ENCODE measurements at places on chromosomes 12 and 14. TPM values are rescaled to one million over a fixed set of nuclear protein-coding genes. Genes with fewer than 3 reads are reported as not detected.

DNA sequence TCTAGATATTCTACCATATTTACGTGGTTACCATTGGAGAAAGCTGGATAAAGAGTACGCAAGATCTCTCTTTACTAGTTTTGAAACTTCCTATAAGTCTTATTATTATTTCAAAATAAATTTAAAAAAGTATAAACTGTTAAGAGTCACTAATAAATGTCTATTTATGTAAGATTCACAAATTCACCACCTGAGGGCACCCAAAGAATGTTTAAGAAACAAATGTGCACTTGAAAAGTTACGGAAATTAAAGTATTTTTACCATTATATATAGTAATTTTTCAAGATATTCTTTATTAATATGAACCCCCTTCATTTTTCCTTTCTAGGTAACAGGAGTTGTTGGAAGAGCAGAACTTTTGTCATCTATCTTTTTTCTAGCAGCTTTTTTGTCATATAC lies 11.9 kb downstream of the TMTC3 start:
- no peak for DNase-seq
- H3K27ac ChIP-seq: no peak overlapping the region
- H3K4me3 ChIP-seq: no peak overlapping the region
- H3K27me3 ChIP-seq: no peaks in the 10 kb centered on the region
- peaks cover 13% of the 10 kb centered on the region for H3K36me3 ChIP-seq
- peaks cover 19% of the 10 kb centered on the region for H3K4me1 ChIP-seq

DNA sequence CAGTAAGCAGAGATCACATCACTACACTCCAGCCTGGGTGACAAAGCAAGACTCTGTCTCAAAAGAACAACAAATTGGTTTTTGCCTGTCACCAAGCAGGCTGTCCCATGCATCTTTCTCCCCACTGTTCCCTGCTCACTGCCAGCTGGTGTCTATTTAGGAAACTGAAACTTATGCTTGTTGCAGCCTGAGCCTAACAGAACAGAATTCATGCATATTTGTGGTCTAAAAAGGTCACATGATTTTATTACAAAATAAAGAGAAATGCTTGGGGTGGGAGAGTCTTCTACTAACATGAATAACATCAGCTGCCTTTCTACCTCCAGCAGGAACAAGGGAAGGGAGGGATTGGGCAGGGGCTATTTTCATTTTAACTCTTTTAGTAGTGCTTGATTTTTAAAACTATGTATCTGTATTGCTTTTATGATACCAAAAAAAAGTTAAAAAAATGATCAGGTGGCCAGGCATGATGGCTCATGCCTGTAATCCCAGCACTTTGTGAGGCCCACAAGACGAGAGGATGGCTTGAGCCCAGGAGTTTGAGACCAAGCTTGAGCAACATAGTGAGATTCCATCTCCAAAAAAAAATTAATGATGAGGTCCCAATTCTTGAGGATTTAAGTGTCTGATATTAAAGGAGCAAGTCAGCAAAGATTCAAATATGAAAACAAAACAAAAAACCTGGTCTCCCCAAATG lies 923 bp downstream of the STAT2 start:
- H3K4me1 ChIP-seq: peaks cover 20% of the 10 kb centered on the region
- peak overlapping the region; percentile 95 for H3K27ac ChIP-seq
- H3K4me3 ChIP-seq: peak overlapping the region; percentile 81
- DNase-seq: peak; percentile 26
- peaks cover 10% of the 10 kb centered on the region for H3K36me3 ChIP-seq

- DNase-seq: no peak
- no peak overlapping the region for H3K27ac ChIP-seq
- H3K4me3 ChIP-seq: no peak overlapping the region
- H3K36me3 ChIP-seq: no peaks in the 10 kb centered on the region
Measured at GRCh38 chr12:612293-612692, 51.0 kb downstream of the NINJ2 start.

GRCh38 chr12:52277486-52278245 lies 3.2 kb downstream of the KRT86 start:
- H3K4me3 ChIP-seq: no peak overlapping the region
- H3K36me3 ChIP-seq: no peaks in the 10 kb centered on the region
- H3K27ac ChIP-seq: no peak overlapping the region
- peaks cover 2% of the 10 kb centered on the region for H3K4me1 ChIP-seq
- no peak for DNase-seq

GRCh38 chr14:52922656-52923055 lies 28.2 kb downstream of the FERMT2 start:
- H3K36me3 ChIP-seq: no peaks in the 10 kb centered on the region
- DNase-seq: no peak
- peaks cover 2% of the 10 kb centered on the region for H3K27me3 ChIP-seq
- no peak overlapping the region for H3K4me3 ChIP-seq
- no peak overlapping the region for H3K27ac ChIP-seq

DNA sequence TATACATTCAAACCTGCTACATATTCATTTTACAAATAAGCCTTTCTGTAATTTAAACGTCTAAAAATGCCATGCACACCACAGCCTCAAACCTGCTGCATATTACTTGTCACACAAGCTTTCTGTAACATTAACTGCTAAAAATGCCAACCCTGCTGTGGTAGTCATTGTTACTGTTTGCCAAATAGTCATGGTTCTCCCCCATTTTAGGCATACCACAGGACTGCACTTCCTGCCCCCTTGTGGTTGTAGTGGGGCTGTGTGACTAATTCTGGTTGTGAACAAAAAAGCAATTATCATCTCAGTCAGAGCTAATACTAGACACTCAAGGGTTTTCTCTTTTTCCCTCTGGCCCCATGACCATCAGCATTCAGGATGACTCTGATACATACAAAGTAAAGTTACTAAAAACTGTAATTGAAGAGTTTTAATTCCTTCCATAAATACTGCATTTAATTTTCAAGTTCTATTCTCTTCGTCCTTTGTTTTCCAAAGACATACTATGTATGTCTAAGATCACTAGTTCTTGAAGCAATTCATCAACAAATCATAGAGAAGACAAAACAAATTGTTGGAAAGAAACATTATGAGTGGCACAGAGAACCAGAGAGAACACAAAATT lies 5.7 kb upstream of the SLC35F4 start:
- no peak overlapping the region for H3K27ac ChIP-seq
- H3K36me3 ChIP-seq: no peaks in the 10 kb centered on the region
- peak; percentile 47 for DNase-seq
- H3K4me3 ChIP-seq: no peak overlapping the region

The AQP6 gene
- total RNA-seq: not detected

The KRR1 gene
- total RNA-seq: 113 TPM

The MTRFR gene
- 31.0 TPM for total RNA-seq

The ARG2 gene
- 9.9 TPM for total RNA-seq
